ENCODE measurements at places on chromosomes 6 and 20.

- no peak for DNase-seq
These were observed 111.1 kb downstream of the FOXO3 start for GRCh38 chr6:108671790-108672189.

- no peak for DNase-seq
These were observed 82.6 kb upstream of the SPTLC3 start for GRCh38 chr20:12925863-12926793.

GRCh38 chr6:146972546-146972945, 231.7 kb upstream of the STXBP5 start:
- DNase-seq: no peak

GRCh38 chr6:6806844-6807518, 218.5 kb downstream of the LY86 start:
- peak; percentile 96 for DNase-seq

- DNase-seq: no peak
These were observed 96.9 kb downstream of the NCR2 start for GRCh38 chr6:41432280-41432679.

- DNase-seq: no peak
These were observed 773 bp upstream of the EPB41L2 start for GRCh38 chr6:131063764-131064272.

GRCh38 chr6:118886641-118887040, 7.3 kb upstream of the ASF1A start:
- no peak for DNase-seq

DNA sequence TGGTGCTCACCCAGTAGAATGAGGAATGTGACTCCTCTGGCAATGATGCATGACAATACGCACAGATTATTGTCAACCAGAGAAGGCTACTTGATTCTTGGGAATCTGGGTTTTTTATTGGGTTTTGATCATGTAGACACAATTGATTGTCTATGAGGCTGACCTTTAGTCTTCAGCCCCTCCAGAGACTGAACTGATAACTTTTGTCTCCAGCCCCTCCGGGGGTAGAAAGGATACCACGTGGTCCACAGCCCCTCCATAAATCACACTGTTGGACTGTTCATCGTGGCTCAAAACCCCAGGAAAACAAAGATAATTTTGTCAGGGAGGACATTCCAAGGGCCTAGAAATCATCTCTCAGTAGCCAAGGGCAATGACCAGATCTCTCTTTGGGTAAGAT, 57.5 kb upstream of the ADGRF5 start:
- DNase-seq: no peak

GRCh38 chr20:18832546-18833200, 19.1 kb downstream of the SCP2D1 start:
- no peak for DNase-seq

DNA sequence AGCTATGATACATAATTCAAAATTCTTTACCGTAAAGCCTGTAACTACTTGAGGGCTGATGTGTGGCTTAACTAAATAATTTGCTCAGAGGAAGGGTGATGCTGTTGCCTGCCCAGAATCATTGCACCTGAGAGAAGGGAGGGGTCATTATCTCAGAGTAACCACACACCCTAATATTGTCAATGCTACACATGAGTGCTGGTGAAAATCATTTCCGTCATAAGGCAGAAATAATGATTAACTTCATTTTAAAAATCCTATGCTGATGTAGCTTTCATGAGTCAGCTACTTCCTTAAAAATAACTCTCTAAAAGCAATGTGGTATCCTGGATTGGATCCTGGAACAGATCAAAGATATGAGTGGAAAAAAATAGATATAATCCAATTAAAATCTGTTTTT, 146.4 kb upstream of the FAM83B start:
- no peak for DNase-seq

DNA sequence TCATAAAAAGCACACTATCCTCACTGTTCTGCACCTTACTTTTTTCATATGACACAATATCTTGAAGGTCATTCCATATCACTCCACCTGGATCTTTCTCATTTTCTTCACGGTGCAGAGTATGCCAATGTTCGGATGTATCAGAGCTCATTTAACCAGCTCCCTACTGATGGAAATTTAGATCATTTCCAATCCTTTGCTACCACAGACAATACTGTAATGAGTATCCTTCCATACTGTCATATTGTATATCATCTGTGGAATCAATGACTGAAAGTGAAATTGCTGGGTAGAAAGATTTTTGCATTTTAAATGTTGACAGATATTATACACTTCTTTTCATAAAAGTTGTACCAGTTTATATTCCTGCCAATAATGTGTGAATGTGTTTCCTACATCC, 2.2 kb upstream of the RAB44 start:
- no peak for DNase-seq

GRCh38 chr6:4920914-4921410, 82.9 kb downstream of the RPP40 start:
- no peak for DNase-seq

- no peak for DNase-seq
These were observed 58.0 kb downstream of the DTD1 start for GRCh38 chr20:18645851-18646250.

GRCh38 chr20:57735831-57736737, 26.3 kb upstream of the PMEPA1 start:
- DNase-seq: no peak

- DNase-seq: peak; percentile 52
These were observed 123.1 kb downstream of the RPS12 start for GRCh38 chr6:132937466-132937906.

GRCh38 chr6:39114388-39114703, 640 bp downstream of the SAYSD1 start:
- no peak for DNase-seq

DNA sequence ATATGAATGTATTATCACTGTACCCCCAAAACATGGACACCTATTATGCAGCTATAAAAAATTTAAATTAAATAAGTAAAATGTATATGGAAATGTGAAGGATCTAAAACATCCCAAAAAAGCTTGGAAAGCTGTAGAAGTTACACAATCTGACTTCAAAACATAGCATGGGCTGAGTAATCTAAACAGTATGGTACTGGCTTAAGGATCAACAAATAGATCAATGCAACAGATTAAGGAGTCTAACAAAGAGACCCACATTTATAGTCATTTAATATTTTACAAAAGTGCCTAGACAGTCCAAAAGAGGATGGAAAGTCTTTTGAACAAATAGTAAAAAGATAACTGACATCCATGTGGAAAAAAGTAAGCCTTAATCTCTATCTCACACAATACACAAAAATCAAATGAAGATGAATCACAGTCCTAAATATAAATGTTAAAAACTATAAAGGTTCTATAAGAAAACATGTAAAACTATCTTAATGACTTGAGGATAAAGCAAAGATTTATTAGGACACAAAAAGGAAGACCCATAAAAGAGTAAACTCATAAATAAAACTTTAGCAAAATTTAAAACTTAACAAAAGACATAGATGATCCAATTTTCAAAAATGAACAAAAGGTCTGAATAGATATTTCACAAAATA, 46.8 kb downstream of the RANBP9 start:
- DNase-seq: no peak

GRCh38 chr6:42404484-42404883, 47.2 kb downstream of the TRERF1 start:
- no peak for DNase-seq

DNA sequence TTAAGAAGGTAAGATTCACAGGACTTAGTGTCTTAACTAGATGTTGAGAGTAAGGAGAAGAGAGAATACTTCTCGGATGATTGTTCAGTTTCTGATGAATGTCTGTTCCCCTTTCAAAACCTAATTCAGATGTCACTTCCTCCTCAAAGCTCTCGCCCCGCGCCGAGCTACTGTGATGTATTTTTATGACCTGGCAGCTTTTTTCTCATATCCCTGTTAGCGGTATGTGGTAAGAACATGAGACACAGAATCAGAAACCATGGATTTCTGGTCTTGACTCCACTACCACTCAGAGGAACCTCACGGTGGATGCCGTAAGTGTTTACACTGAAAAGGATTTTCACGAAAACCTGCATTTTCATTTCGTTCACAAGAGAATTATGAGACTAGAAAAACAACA, 48.4 kb downstream of the CEP43 start:
- peak; percentile 40 for DNase-seq

DNA sequence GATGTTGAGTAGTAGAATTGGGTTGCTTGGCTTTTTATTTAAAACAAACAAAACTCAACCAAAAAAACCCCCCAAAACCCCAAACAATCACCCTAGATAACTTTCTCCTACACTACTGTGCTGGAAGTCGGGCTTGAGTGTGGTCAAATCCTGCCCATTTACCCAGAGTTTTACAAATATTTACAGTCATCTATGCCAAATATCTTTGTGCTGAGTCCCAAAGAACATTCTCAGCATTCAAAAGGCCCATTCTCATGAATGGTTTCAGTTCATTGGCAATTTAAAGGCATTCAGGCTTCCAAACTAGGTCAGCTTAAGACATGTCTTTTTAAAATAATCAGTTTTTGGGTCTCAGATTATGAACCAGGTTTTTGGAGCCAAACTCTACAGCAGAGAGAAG, 1.8 kb downstream of the RNF144B start:
- no peak for DNase-seq

DNA sequence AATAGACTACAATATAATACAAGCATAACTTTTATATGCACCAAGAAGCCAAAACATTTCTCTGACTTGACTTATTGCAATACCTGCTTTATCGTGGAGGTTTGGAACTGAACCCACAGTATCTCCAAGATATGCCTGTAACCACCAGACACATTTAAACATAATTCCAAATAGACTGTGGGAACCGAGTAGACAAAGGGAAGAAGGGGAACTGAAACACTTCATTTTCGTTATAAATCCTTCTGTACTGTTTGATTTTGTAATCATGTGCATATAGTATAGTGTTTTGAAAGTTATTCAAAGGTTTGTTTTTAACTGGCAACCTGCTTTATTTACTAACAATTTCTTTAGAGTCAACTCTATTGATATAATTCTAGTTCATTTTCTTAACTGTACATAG, 154.9 kb upstream of the BEND6 start:
- DNase-seq: no peak

GRCh38 chr6:105591053-105591452, 188.2 kb upstream of the PREP start:
- DNase-seq: peak; percentile 70

- peak; percentile 78 for DNase-seq
These were observed 111.5 kb downstream of the ARHGAP18 start for GRCh38 chr6:129598244-129599187.

DNA sequence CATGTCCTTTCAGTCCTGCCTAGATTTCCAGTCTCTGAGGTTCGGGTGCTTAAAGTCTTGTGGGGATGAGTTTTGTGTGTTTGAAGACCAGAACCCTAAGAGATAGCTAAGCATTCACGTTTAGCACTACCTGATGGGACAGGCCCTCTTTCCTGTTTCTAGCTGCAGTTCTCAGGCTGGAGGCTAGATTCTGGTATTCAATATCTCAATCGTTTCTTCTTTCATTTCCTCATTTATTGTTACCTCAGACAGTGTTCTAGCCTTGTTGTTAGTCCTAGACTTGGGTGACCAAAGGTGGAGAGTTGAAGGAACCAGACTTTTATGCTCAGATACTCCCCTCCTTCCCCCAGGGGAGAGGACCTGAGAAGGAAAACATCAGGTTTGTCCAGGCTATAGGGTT, 16.8 kb downstream of the CEP250 start:
- no peak for DNase-seq

GRCh38 chr6:35371494-35372262, 29.3 kb downstream of the PPARD start:
- no peak for DNase-seq

DNA sequence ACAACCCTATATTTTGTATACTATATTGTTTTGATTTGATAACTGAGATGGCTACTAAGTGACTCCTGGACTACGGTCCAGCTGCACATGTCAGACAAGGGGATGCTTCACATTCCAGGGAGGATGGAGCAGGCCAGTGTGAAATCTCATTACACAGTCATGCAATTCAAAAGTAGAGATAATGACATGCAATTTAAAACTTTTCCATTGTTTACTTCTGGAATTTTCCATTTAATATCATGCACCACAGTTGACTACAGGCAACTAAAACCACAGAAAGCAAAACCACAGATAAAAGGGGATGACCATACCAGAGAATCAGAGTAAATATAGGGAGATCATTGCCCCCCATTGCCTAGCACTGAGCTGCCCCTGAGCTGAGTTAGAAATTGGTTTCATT, 366.4 kb downstream of the BTBD9 start:
- no peak for DNase-seq

GRCh38 chr6:134173366-134173725, 120.9 kb upstream of the SLC2A12 start:
- no peak for DNase-seq

DNA sequence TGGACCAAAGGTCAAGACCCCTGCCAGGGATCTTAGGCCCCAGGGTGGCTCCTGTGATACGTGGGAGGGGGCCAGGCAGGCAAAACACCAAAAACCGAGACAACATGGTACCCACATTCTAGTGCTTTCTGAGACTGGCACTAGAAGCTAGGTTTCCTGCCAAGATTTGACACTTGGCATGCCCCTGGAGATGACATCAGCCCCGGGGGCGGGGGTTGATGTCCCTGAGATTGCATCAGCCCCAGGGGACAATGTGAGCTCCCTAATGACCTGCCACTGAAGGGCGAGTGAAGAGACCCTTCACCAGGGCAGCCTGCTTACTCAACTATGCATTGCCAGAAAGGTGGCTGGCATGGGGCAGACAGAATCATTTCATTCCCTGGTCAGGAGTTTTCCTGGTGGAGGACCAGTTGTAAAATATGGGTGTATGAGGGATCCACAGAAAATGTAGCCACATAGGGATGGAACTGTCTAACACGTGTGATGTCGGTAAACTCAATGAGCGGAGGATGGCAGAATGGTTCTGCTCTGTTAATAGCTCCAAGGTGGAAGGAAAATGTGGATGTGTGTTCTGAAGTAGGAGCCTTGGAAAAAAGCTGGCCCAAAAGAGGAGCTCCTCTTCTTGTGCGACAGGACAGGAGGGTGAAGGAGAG, 219.7 kb downstream of the UNC5CL start:
- DNase-seq: peak; percentile 14

DNA sequence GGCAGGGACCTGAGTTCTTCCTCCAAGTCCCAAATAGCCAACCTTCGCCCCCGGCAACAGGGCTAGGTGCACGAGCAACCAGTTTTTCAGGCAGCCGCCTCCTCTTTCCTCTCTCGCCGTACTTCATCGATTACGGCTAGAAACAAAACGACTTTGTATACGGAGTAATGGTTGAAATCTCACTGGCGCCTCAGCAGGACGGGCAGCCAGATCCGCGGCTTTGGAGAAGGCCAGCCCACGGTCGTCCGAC, 333 bp upstream of the SMIM13 start:
- no peak for DNase-seq

DNA sequence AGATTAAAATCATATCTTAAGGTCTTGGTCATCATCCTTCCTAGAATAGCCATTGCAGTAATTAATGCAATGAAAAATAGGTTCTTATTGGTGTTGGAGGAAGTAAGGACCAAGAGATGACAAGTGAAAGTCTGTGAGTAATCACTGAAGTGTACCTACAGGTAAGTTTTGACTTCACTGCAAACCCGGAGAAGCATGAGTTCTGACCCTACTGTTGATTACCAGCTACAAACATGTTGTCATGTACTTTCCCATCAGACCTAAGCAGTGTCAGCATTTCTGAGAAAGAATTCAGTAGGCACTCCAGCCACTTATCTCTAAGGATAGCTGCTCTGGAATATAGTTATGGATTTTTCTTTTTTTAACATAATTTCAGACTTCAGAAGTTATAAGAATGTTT, 280.9 kb downstream of the ZFAND3 start:
- DNase-seq: no peak
